ENCODE measurements at places on chromosomes 7 and 10. TPM values are rescaled to one million over a fixed set of nuclear protein-coding genes. Genes with fewer than 3 reads are reported as not detected.

The RASA4B gene
- total RNA-seq, result 11.5 TPM

The FAM180A gene
- 2.7 TPM for total RNA-seq

The CAMK2B gene
- 12.5 TPM for total RNA-seq

The FKBP6 gene
- 45.4 TPM for total RNA-seq

The AKR1E2 gene
- total RNA-seq, result 53.0 TPM

The SUPV3L1 gene
- total RNA-seq, result 80.4 TPM

DNA sequence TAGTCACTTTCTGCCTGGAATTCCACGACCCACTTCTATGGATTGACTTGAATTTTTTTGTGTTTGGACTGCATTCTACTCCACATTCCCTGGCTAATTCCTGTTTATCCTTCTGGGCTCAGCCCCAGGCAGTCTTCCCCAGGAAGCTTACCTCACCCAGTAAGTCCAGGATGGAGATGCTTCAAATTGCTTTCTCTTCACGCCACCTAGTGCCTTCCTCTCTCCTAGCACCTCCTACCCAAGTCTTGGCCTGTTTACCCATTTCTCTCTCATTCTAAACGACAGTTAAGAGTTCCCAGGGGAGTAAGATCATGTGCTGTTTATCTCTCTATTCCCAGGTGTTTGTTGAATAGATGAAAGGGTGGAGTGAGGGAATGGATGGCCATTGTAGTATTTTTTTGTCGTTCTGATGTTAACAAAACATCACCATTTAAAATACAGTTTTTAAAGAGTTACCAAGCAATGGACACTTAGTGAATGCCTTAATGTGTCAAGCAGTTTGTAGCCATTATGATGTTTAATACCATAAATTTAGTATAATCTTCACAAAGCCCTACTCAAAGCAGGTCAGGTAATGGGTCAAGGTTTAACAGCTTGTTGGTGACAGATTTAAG is 45.5 kb upstream of the TARP start:
- H3K4me1 ChIP-seq, result no peaks in the 10 kb centered on the region
- no peak overlapping the region for H3K27ac ChIP-seq
- H3K27me3 ChIP-seq, result no peaks in the 10 kb centered on the region
- no peak overlapping the region for H3K4me3 ChIP-seq
- peak; percentile 38 for DNase-seq
- no peaks in the 10 kb centered on the region for H3K36me3 ChIP-seq

- no peak overlapping the region for H3K4me3 ChIP-seq
- peak overlapping the region; percentile 5 for H3K27ac ChIP-seq
- DNase-seq, result peak; percentile 51
- H3K4me1 ChIP-seq, result peaks cover 33% of the 10 kb centered on the region
- no peaks in the 10 kb centered on the region for H3K36me3 ChIP-seq
Measured at GRCh38 chr7:95609277-95609971, 13.1 kb upstream of the PDK4 start.

DNA sequence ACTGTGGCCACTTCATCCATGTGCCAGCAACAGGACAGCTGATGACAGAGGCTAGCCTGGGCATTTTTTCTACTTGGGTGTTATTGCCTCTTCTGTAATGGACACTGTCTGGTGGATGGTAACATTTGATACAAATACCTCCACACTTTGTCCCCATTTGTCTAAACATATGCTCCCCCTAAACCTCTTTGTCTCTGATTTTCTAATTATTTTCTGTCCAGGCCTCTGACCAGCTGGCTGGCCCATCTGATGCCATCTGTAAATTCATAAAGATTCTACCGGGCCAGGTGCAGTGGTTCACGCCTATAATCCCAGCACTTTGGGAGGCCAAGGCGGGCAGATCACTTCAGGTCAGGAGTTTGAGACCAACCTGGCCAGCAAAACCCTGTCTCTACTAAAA is 84.7 kb upstream of the IFRD1 start:
- no peak for DNase-seq
- no peaks in the 10 kb centered on the region for H3K4me1 ChIP-seq
- no peaks in the 10 kb centered on the region for H3K27me3 ChIP-seq
- H3K27ac ChIP-seq, result no peak overlapping the region

Data from testis (tissue), 5 donors.